ENCODE measurements at places on chromosomes 7 and 10.

DNA sequence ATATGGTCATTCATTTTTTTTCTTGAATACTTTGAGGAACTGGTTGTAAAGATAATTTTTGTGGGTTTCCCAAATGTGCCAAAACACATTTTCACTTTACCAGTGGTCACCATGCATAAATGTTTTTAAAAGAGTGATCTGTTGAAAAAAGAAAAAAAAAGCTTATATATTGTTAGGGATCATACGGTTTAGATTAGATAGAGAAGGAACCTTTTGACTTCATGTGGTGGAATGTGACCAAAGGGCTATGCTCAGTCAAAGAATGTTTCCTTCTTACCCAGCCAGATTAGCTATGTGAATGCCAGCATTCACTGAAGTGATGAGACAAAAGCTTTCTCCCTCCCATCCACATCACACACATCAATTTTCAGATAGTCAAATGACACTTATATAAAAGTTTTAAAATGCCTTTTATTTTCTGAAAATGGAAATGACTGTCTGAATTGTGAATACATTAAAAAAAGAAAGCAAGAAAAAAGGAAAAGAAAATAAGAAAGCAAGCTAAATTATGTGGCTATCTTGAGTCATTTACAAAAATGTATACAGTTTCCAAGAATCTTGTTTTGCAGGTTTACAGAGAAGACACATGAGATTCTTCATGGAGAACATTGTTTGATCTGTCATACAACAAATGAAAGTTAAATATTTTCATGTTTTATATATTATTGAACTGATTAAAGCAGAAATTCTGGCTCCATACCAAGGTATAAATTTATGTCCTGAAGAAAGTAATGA, 8.6 kb upstream of the CPED1 start:
- DNase-seq: no peak

- DNase-seq: no peak
These were observed 62.4 kb downstream of the MICU1 start for GRCh38 chr10:72563327-72563932.

DNA sequence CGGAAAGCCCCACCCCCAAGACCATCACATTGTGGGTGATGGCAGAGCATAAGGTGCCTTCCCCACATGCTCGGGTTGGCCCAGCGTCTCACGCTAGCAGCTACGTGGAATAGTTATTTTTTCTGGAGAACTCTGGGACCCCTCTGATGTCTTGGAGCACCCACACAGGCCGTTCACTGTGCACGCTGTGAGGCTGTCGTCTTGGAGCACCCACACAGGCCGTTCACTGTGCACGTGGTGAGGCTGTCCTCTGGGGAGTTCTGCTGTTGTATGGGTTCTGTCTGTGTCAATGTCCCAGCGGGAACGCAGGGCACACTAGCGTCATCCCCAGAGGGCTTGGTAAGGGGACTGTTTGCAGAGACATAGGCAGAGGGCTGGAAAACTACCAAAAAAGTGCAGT, 38.8 kb upstream of the FAM20C start:
- no peak for DNase-seq

DNA sequence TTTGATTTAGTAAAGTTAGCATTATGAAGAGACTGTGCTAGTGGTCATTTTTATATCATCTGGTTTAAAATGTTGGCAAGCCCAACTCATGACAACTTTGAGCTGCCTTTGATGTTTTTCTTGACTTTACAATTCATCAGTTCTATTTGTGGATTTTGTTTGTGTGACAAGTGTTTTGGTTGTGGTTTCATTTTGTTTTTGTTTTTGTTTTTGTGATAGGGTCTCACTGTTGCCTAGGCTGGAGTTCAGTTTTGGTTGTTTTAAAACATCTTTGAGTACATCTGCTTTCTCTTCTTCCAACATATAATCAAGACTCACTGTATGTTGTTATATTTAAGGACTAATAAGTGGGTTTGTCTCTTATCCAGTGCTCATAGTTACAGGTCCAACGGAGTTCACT, 17.6 kb upstream of the SFR1 start:
- DNase-seq: no peak

GRCh38 chr7:46616636-46617035, 695.6 kb upstream of the IGFBP3 start:
- DNase-seq: no peak

DNA sequence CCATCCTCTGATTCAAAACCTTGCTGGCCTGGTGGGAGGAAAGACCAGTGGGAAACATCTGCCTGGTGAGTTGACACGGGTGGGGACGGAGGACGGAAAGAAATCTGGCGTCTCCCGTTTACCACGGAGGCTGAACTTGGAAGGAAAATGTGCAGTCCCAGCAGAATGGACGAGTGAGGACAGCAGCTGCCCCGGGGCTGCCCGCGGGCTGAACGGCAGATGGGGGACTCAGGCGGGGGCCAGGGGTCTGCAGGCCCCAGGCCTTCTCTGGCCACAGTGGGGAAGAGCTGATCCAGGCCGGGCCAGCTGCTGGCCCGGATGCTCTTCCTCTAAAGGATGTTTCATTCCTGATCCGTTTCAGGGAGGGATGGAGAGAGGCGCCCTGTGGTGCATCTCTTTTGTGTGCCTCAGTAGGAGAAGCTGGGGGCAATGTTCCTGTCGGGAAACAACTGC, 147.5 kb upstream of the CHST15 start:
- no peak for DNase-seq

GRCh38 chr7:34087892-34088891, 182.9 kb downstream of the BMPER start:
- DNase-seq: no peak

GRCh38 chr7:135441791-135442190, 68.1 kb downstream of the CNOT4 start:
- no peak for DNase-seq

GRCh38 chr7:82044497-82045080, 274.7 kb upstream of the HGF start:
- DNase-seq: no peak

- no peak for DNase-seq
These were observed 76.5 kb upstream of the GRID1 start for GRCh38 chr10:86443069-86443468.

GRCh38 chr10:104255311-104255981, 754 bp downstream of the GSTO1 start:
- DNase-seq: no peak

DNA sequence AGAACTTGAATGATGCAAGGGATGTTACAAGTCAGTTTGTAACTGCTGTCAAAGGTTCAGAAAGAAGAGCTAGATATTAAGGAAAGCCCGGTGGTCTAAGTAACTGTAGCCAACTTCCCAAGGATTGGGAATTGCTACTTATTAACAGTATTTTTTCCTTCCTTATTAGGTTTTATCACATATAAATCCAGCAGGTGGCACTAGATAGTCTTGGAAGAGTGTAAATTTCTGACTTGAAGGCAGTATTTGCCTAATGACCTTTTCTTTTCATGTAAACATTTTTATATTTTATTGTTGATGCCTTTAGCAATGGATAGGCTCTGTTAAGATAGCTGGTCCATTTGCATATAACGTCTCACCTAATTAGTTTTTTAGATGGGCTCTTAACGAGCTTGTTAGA, 51.2 kb downstream of the ANLN start:
- DNase-seq: no peak

DNA sequence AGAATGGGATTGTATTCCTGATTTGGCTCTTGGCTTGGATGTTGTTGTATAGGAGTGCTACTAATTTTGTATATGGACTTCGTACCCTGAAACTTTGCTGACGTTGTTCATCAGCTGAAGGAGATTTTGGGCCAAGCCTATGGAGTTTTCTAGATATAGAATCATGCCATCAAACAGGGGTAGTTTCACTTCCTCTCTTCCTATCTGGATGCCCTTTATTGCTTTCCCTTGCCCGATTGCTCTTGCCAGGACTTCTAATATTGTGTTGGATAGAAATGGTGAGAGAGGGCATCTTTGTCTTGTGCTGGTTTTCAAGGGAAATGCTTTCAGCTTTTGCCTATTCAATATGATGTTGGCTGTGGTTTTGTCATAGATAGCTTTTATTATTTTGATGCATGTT, 92.3 kb downstream of the CCDC7 start:
- no peak for DNase-seq

- DNase-seq: no peak
These were observed 190.9 kb upstream of the LYZL2 start for GRCh38 chr10:30820261-30820991.
